ENCODE measurements at places on chromosomes 2 and 18. TPM values are rescaled to one million over a fixed set of nuclear protein-coding genes. Genes with fewer than 3 reads are reported as not detected.

Gene EXOC6B
- total RNA-seq = 9.5 TPM

Gene OSR1
- 0.70 TPM for total RNA-seq

Gene DNER
- total RNA-seq = not detected

Gene ANTXR1
- 1.9 TPM for total RNA-seq

Gene TUBA4B
- not detected for total RNA-seq

Gene MAPK4
- under 0.01 TPM for total RNA-seq

Gene TWSG1
- total RNA-seq = 6.7 TPM

Gene LAMA3
- total RNA-seq = 3.9 TPM

Gene PSMA8
- total RNA-seq = 0.14 TPM

Gene ABCG5
- 58.3 TPM for total RNA-seq

Gene MGAT4A
- 7.5 TPM for total RNA-seq

Gene TWIST2
- total RNA-seq = 0.19 TPM

Gene SRD5A2
- total RNA-seq = not detected

Gene SCYGR4
- total RNA-seq = not detected
